ENCODE measurements at places on chromosomes 16 and 17.

- DNase-seq = no peak
These were observed 1.7 kb downstream of the CDH5 start for GRCh38 chr16:66367968-66368891.

GRCh38 chr16:89550421-89551007, 10.0 kb upstream of the RPL13 start:
- DNase-seq = no peak

- DNase-seq = peak; percentile 42
These were observed 2.7 kb upstream of the CCDC57 start for GRCh38 chr17:82215095-82215971.

DNA sequence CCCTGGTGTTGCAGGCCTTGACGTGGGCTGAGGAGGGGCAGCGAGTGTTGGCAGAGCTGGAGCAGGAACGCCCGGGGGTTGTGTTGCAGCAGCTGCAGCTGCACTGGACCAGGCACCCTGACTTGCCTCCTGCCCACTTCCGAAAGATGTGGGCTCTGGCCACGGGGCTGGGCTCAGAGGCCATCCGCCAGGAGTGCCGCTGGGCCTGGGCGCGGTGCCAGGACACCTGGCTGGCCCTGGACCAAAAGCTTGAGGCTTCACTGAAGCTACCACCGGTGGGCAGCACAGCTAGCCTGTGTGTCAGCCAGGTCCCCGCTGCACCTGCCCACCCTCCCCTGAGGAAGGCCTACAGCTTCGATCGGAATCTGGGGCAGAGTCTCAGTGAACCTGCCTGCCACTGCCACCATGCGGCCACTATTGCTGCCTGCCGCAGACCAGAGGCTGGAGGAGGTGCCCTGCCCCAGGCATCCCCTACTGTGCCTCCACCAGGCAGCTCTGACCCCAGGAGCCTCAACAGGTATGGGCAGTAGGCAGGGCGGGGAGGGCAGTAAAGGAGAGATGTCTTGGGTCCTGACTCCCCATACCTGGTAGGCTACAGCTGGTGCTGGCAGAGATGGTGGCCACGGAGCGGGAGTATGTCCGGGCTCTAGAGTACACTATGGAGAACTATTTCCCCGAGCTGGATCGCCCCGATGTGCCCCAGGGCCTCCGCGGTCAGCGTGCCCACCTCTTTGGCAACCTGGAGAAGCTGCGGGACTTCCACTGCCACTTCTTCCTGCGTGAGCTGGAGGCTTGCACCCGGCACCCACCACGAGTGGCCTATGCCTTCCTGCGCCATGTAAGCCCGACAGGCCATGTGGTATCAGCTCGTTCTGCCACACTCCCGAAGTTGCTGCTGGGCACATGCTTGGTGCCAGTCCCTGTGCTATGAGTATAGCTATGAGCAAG, 5.6 kb downstream of the PLEKHG4 start:
- no peak for DNase-seq

DNA sequence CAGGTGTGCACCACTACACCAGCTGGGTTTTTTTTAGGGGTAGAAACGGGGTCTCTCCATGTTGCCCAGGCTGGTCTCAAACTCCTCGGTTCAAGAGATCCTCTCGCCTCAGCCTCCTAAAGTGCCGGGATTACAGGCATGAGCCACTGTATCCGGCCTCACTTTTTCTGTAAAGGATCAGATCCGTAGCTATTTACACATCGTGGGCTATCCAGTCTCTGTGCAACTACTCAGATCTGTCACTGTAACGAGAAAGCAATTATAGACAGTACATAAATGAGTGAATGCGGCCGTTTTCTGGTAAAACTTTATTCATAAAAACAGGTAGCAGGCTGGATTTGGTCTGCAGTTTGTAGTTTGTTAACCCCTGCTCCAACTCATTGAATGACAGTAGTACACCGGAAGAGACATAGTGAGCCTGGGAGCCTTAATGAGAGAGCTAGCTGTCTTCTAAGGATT, 44.5 kb downstream of the VMP1 start:
- DNase-seq = no peak

DNA sequence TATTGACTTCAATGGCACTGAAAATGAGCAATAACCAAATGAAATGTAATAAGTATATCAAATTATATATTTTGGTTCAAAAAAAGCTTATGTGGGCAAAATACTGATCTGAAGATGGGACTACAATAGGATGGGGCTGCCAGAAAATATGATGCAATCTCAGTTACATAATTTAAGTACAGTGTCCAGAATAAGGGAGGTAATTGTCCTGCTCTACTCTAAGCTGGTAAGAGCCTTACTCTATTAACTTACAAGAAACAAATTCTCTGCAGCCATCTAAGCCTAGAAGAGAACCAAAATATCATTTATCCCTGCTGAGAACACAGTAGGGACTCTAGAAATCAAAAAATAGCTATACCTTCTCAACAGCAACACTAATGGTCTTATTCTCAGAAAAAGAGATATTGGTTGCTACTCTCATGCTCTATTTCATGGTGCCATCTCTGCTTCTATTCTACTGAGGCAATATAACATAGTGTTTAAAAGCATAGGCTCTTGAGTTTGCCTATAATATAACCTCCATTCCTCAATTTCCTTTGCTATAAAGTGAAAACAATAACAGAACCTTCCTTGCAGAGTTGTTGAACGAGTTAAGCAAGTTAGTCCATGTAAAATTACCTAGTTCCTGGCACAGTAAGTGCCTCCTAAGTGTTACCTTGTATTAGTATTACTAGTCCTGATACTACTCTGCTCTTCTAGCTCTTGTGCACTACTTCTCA, 19.9 kb downstream of the NQO1 start:
- DNase-seq = peak; percentile 73

GRCh38 chr16:86359571-86359970, 150.8 kb upstream of the FOXF1 start:
- no peak for DNase-seq

DNA sequence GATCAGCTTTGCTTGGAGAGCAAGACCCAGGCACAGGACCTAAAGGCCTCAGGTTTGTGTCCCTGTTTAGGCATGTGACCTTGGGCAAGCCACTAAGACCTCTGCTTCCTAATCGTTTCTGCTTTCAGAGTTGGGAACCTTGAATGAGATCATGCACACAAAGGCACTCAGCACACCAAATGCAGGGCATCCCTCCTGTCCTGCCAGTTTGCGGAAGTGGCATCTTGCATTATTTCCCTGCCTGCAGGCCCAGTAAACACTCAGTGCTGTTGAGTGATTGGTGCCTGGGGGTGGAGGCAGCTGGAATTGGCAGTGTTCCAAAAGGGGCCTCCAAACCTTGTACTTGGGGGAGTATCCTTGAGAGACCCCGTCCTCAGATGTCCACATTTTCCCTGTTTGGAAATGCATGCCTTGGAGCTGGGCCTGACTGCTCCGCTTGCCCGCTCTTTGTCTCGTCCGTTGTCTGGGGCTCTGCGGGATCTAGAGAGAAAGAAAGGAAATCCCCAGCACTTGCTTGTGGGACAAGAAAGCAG, 28.7 kb downstream of the MRM1 start:
- no peak for DNase-seq

- peak; percentile 69 for DNase-seq
These were observed 18.6 kb downstream of the COG7 start for GRCh38 chr16:23434380-23434779.

GRCh38 chr16:13883881-13884280, 36.1 kb upstream of the ERCC4 start:
- DNase-seq = peak; percentile 54

DNA sequence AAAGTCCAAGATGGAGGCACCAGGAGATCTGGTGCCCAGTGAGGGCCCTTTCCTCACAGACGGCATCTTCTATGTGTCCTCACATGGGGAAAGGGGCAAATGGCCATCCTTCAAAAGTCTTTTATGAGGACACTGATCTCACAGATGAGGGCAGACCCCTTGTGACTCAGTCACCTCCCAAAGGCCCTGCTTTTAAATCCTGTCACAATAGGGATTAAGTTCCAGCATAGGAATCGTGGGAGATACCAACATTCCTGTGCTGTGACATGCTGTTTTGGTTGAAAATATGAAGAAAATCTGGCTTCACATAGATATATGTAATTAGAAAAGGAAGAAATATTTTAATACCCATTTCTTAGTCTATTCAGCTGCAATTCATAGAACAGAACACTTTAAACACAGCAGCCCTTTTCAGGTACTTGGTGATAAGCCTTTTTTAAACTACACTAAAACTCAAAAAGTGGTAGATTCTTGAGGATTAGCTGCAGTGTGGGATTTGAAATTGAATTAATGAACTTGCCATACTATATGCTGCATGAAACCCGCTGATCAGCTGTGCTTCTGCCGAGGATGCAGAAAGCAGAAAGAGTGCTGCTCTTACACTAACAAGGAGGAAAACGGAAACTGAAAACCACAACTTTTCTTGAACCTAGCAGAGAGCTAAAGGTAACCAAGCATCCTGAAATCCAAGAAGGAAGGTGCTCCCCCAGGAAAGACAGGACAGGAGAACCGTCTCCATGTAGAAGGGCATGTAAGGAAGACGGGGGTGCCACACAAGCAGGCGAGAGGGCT, 32.7 kb downstream of the VPS53 start:
- DNase-seq = peak; percentile 89

DNA sequence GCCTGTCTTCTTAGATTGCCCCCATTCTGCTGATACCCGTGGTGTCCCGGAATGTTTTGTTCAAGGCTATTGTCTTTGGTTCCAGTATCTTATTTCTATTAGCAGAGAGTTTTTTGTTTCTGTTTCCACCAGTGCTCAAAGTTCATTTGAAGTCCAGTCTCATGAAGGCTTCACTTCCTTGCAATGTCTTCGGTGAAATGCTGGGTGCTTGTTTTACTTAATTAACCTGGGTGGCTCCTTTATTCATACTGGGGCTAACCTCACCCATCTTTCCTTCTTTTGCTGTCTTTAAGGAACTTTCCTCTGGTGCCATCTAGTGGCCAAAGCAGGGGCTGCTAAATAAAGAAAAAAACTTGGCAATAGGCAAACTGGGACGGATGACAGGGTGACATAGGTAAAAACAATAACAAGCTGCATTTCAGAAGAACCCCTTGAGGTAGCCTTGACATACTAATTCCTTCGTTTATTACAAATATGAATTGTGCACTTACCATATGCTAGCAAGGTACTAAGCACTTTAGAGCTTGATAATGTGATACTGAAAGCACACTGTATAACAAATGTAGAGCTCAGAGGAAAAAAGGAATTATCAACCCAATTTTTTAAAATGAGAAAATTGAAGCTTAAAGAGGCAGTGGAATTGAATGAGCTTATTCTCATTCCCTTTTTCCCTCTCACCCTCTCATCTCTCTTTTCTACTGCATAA, 2.8 kb upstream of the SMIM36 start:
- DNase-seq = peak; percentile 60

- DNase-seq = no peak
These were observed 6.5 kb downstream of the ABHD15 start for GRCh38 chr17:29560316-29560715.

DNA sequence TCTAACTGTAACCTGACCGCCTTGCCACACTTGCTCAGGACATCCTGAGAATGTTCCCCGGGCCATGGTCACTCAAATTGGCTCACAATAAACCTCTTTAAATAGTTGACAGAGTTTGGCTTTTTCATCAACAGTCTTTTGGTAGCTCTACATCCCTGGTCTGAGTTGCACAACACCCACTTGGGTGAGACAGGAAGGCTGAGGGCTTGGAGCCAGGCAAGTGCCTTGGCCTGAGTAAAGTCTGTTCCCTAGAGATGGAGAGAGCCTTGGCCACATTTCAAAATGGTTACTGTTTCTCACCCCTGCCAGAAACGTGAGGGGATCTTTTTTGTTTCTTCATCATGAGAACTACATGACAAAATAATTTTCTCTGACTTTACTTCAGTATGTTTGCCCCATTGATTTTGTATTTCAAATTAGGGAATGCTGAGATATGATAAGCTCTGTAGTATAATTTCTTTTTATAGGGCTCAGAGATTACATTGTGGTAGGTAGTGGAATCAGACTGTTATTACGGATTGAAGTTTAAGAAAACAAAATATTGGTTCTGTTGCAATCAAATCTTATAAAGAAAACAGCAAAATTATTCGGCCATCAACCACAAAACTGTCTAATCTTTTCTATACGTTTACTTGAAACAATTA, 53.9 kb upstream of the NETO2 start:
- DNase-seq = peak; percentile 69

GRCh38 chr17:8320990-8321389, 10.9 kb downstream of the ARHGEF15 start:
- DNase-seq = no peak

- DNase-seq = peak; percentile 72
These were observed 19.5 kb downstream of the PCTP start for GRCh38 chr17:55770196-55770870.

DNA sequence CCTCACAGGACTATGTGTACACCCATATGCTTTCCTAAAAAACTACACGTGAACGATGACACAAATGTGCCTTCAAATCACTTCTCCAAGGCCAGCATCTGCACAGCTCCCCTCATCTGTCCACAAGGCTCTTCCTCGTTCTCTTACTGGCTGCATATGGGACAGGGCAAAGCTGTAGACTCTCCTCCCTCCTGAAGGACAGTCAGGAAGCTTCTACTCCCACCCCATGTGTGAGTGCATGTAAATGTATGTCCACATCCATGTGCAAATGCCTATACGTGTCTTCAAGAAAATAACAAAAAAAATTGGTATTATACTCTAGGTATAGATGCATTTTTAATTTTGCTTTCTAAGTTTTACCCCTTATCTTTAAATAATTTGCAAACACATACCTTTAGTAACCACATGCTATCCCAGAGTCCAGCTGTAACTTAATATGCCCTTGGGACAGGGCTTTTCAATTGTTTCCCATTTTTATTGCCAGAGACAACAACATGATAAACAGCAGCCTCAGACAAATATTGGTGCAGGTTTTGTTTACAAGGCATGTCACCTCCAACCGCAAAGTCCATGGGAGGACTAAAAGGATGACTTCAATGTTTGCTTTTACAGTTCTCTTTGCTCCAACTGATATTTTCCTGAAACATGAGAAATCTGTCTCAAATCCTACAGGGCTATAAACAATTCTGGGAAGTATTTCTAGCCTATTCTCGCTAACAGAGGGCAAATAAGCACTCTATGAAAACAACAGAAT, 31.6 kb upstream of the FAAP100 start:
- DNase-seq = no peak

DNA sequence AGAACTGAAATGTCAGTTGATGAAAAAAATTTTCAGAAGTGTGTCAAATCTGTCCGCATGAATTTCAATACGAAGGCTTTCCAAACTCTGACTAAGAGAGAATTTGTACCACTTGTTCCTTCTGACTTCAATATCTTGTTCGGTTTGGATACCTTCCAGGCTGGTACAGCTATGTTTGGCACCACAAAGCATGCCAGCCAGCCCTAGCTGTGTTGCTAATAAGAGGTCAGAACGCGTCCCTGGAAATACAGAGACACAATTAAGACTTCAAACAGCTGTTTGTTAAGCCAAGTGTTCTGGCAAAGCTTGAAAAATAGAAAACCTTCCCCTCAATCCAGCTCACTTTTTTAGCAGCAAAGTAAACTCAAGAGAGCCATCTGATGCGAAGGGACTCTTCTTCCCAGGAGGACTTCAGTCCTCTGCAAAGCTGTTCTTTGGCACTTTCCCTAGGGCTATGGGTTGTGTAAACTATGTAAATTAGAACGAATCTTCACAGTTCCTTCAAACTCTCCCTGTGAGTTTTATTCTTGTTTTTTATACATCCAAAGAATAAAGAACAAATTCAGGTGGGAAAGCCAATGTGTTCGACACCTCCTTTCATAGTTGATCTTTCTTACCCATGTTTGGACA, 35.1 kb downstream of the GRB2 start:
- DNase-seq = no peak

GRCh38 chr16:86714166-86714565, 135.8 kb downstream of the FOXL1 start:
- DNase-seq = no peak

GRCh38 chr16:86878236-86879080, 300.1 kb downstream of the FOXL1 start:
- DNase-seq = no peak

Data from AG10803 (cell line).